ENCODE measurements at places on chromosomes 5 and 9.

GRCh38 chr9:1053986-1054425 lies 3.8 kb downstream of the DMRT2 start:
- no peak for DNase-seq

DNA sequence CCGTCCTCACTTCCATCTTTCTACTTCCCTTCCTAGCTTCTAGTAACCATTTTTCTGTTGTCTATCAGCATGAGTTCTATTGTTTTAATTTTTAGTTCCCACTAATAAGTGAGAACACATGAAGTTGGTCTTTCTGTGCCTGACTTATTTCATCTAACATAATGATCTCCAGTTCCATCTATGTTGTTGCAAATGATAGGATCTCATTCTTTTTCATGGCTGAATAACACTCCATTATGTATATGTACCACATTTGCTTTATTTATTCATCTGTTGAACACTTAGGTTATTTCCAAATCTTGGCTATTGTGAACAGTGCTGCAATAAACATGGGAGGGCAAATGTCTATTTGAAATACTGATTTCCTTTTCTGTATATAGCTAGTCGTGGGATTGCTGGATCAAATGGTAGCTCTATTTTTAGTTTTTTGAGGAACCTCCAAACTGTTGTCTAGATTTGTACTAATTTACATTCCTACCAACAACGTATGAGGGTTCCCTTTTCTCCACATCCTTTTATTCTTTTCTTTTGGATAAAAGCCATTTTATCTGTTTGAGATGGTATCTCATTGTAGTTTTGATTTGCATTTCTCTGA lies 50.3 kb downstream of the NSD1 start:
- DNase-seq, result no peak

GRCh38 chr5:148391422-148391821 lies 7.7 kb downstream of the FBXO38 start:
- no peak for DNase-seq

DNA sequence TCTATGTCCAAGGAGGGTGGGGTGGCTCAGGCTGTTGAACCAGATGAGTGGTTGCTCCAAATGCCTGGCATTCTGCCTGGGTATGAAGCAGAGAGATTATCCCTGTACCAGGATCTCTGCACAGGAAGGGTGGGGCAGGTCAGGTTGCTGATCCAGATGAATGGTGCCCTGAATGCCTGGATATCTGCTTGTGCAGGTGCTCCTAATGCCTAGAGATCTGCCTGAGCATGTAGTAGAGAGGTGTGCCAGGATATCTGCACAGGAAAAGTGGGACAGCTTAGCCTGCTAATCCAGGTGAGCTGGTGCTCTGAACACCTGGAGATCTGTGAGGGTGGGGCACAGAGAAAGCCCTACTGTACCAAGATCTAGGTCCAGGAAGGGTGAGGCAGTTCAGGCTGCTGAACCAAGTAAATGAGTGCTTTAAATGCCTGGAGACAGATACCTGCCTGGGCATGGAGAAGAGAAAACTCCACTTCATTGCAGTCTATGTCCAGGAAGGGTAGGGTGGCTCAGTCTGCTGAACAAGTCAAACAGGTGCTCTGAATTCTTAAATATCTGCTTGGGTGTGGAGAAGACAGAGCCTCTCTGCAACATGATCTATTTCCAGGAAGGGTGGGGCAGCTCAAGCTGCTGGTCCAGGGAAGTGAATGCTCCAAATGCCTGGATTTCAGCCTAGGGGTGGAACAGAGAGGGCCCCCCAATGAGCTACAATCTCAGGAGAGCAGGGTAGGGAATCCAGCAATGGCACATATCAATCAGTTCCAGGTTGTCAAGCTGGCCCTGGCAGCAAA lies 189.4 kb upstream of the DMRTA1 start:
- peak; percentile 48 for DNase-seq

- no peak for DNase-seq
Observed at GRCh38 chr5:135821061-135821801, 13.2 kb upstream of the SLC25A48 start.

- no peak for DNase-seq
Observed at GRCh38 chr5:169637085-169637548, at the start of gene DOCK2. Gene DOCK2 (plus strand): TSS chr5:169637275. CDS start chr5:169637327, 52 bp downstream.

DNA sequence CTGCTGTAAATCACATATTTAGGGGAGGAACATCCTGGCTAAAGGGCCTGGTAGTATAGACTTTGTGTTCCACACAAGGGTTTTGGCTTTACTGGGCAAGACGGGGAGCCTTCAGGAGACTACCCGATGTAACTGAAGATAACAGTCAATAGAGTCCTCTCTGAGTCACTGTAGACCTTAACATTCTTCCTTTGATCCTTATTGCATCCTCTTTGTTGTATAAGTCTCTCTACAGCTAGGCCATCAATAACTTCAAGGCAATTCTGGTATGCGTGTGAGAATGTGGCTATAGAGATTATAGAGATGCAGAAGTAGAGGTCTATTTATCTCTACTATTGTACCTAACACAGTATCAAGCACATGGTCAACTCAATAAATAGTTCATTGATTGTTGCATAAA lies 67.3 kb upstream of the STK32A start:
- no peak for DNase-seq

DNA sequence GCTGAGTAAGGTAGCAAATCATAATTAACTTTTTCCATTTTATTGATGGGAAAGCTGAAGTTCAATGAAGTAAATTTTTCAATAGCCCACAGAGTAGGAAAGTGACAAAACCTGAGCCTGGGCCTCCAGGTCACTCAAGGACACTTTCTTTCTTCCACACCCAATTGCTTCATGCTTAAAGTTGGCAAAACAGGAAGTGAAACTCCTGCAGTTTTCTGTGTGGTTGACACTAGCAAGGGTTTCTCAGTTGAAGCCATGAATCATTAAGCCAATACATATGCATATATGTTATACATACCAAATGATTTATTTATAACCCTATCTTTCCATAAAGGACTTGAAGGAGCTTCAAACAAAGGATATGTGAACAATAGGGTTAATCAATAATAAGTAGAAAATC lies 13.9 kb downstream of the TLR4 start:
- no peak for DNase-seq

DNA sequence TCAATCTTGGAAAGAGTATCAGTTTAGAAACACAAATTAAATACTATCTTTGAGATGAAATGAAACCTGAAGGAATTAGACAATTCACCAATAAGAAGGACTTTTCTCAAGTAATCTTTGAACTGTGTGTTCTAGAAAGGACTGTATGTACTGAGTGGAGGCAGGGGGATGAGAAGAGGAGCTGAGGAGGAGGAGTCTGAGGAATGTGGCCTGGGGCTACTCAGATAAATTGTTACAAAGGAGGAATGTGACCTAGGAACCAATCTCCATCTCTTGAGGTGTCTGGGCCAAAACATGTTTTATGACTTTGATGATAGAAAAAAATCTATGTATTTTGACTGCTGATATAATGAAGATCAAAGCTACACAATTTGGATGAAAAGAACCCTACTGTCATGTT lies 124.3 kb upstream of the ANKRD55 start:
- no peak for DNase-seq

DNA sequence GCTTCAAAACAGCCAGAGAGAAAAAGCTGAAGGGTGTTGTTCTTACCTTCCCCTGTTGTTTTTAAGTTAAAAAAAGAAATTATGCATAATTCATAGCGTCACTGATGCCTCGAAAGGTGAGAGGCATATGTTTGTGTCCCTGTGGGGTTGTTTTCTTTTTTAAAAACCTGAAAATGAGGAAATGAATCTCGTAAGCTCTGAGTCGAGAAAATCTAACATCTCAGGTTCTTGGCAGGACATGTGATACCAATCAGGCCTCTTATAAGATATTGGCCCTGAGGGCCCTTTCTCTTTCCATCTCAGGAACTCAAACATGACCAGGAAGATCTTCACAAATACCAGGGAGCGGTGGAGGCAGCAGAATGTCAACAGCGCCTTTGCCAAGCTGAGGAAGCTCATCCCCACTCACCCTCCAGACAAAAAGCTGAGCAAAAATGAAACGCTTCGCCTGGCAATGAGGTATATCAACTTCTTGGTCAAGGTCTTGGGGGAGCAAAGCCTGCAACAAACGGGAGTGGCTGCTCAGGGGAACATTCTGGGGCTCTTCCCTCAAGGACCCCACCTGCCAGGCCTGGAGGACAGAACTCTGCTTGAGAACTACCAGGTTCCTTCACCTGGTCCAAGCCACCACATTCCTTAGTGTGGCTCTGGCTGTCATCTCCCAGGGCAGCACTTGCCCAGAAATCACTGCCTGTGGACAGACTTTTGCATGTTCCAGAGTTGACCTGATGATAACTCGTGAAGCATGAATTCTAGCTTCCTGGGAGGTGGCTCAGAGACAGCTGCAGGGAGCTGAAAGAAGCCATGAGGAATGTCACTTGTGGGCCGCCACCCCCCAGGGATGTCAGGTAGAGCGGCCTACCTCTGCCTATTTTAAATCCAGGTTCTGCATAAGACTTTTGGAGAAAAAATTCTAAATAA lies at the start of gene TAL2:
TAL2 (plus strand) TSS at position 274 of the 921 bp plus-strand sequence; CDS start at position 314, 40 bp downstream.
- no peak for DNase-seq

GRCh38 chr5:178426326-178427130 lies 163.7 kb downstream of the COL23A1 start:
- DNase-seq, result no peak

DNA sequence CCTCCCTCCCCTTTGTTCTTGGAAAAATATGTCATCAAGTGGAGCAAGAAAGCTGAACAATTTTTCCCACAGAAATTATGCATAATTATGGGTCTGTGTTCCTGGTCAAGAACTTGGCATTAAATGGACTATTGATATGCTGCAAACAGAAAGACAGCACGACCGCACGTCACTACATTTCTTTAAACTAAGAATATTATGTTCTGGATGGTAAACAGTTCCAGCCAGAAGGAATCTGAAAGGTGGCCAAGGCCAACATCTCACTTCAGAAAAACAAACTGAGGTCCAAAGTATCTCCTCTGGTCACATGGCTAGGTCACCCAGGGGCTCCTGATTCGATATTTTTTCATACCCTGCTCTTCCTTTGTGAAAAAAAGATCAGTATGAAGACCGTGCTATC lies 173.3 kb upstream of the GAS1 start:
- no peak for DNase-seq
